Right ventricle myocardium inferior (tissue), 1 donor: ENCODE measurements at places on chromosomes 6 and 20.

DNA sequence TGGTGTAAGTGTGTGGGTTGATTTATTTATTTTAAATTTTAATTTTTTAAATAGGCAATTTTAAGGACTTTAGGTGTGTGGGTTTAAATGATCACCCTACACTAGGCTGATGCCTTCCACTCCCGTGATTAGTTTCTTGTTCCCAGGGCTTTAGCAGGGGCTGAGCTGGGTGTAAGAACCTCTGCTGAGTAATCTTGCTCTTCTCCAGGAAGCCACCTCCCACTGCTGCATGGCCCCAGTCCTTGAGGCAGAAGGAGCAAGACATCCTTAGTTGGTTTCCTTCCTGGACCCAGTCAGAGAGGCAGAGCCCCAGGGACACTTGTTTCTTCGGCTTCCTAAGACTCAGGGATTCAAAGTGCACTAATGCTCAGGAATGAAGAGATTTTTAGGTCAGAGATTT is 19.8 kb upstream of the CDC5L start:
- no peak for DNase-seq

DNA sequence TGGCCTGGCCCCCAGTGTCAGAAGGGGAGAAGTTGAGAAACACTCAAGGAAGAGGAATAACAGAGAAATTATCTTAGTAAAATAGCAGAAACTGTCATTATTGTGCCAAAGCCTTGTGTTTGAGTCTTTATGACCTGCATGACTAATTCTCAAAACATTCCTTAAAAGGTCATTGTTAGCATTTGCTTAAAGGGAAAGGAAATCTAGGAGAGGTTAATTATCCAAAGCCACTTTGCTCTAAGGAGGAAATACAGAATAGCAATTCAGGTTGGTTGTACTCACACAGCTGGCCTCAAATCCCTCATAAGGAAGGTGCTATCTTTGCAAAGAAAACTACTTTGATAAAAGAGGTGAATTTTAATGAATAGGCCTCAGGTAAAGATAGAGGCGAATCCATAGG is 516.7 kb downstream of the CBLN4 start:
- DNase-seq, result no peak

DNA sequence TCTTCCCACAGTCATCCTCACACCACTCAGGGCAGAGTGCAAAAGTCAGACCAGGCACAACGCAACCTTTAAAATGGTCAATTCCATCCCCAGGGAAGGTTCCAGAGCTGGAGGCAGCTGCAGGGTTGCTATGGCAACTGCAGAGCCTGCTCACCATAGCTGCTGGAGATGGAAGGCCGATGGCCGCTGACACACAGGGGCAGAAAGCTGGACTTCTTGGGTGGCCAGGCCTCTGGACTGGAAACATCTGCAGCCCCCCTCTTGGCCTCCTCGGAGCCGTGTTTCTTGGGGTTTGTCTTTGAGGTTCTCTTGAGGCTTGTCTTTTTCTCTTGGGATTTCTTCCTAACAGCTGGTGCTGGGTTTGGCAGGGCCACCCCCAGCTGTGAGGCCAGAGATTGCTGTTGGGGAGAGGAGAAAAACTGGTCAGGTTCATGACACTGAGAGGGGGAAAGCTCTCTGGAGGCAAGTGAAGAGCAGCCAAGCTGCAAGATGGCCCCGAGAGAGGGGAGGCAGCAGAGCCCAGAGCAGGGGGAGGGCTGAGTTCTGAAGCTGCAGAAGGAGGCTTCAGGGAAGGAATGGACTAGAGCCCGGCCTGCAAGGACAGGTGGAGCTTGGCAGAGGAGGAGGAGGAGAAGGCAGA is 10.2 kb downstream of the BNIP5 start:
- no peak for DNase-seq

- DNase-seq, result no peak
These were observed 26.7 kb downstream of the FOXO3 start for GRCh38 chr6:108587258-108588059.

DNA sequence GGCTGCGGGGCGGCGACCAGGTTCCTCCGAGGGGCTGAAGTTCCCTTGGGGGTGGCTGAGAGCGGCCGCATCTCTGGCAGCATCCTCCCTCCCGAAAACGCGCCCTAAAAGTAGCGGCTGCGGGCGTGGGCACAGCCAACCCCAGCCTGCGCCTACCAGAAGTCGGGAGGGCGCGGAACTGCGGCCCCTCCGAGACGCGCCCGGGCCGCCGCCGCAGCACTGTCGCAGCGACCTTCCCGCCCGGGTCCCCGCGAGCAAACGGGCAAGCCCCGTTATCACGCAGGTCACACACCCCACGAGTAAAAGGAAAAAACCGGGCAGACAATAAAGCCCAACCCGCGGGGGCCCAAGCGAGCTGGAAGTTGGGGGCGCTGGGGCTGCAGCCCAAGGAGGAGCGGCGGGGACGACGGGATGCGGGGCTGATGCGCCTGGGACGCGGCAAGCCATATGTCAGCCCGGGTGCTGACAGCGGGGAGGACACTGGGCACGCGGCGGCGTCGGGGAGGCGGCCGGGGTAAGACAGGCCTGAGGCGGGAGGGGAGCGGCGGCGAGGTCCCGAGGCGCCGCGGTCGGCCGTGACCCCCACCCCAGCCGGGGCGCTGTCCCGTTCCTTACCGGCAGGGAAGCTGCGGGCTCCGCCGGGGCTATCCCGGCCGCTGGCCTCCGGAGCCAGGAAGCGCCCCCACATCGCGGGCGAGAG is 659 bp downstream of the CEP85L start:
- peak; percentile 77 for DNase-seq
